ENCODE measurements at places on chromosomes 6 and 20. TPM values are rescaled to one million over a fixed set of nuclear protein-coding genes. Genes with fewer than 3 reads are reported as not detected.

PDE7B gene
- total RNA-seq = not detected

HLA-DQB2 gene
- not detected for total RNA-seq

COX4I2 gene
- total RNA-seq = not detected

DNA sequence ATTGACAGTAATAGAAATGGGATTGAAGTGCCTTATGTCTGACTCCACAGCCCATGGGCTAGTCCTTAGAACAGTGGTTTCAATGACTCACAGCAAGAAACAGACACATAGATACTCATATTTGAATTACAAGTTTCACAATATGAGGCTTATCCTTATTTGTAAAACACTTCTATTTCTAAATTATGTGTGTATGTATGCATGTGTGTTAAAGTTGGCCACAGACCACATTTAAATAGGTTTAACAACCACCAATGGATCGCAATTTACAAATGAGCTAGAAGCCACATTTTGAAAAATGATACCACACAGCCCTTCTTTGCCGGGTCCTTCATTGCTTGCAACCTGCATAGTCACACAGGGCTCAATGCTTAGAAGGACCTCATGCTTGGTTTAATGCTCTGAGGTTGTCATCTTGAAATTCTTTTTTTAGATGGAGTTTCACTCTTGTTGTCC lies 157.8 kb upstream of the PREP start:
- no peak overlapping the region for H3K27ac ChIP-seq
- DNase-seq = no peak
- H3K27me3 ChIP-seq = peaks cover 1% of the 10 kb centered on the region
- no peak overlapping the region for H3K4me3 ChIP-seq

DNA sequence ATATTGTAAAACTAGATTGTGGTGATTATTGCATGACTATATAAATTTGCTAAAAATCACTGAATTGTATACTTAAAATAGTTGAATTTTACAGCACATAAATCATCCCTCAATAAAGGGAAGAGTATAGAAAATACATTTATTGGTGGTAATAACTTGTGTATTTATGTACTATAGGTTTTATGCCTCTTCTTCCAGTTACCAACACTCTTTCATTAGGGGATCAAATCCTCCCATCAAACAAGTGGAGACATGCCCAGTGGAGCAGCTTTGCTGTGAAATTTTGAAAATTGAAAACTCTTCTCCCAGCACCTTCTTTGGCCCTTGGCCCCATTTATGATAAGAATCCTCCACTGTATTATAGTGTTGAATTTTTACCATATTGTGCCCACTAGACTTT lies 10.1 kb upstream of the SSR1 start:
- no peaks in the 10 kb centered on the region for H3K27me3 ChIP-seq
- no peak for DNase-seq
- no peaks in the 10 kb centered on the region for H3K4me1 ChIP-seq
- H3K27ac ChIP-seq = no peak overlapping the region
- no peaks in the 10 kb centered on the region for H3K36me3 ChIP-seq

All from chondrocyte (in vitro differentiated cells).